ENCODE measurements at places on chromosomes 2 and 18.

DNA sequence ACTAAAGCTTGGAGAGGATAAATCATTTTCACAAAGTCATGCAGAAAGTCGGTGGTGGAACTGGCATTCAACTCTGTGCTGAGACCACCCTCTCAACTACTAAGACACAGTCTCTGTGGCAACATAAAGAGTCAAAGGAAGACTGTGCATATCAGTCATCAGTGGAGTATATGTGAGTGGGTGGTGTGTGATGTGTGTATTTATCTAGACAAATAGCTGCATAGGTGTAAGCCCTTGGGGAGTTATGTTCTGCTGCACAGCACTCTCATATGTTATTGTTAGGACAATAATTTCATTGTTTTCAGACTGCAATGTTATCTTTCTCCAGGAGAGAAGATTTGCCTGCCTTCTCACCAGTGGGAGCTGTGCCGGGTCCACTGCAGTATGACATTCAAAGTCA is 186.3 kb upstream of the HNRNPA3 start:
- DNase-seq, result no peak

- no peak for DNase-seq
Measured at GRCh38 chr18:72342933-72343332, 201.2 kb downstream of the CBLN2 start.

GRCh38 chr2:219058541-219059374 is 2.0 kb downstream of the IHH start:
- DNase-seq, result no peak

- DNase-seq, result no peak
Measured at GRCh38 chr18:57015451-57015850, 131.4 kb upstream of the BOD1L2 start.

DNA sequence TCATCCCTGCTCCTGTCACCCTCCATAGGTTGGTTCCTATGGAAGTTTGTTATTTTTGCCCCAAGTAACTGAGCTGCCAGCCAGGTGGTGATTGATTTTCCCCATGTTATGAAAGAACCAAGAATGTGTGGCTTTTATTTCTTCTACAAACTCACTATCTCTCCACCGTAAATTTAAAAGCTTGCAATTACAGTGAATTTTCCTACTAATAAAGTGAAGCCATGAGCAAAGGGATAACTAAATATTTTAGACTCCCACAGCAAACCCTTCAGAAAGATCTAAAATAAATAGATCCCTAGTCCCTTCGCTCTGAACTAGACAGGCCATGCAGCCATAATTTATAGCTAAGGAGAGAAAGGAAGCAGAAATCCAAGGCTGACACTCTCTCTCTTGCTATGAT is 6.2 kb upstream of the KIAA2012 start:
- no peak for DNase-seq

DNA sequence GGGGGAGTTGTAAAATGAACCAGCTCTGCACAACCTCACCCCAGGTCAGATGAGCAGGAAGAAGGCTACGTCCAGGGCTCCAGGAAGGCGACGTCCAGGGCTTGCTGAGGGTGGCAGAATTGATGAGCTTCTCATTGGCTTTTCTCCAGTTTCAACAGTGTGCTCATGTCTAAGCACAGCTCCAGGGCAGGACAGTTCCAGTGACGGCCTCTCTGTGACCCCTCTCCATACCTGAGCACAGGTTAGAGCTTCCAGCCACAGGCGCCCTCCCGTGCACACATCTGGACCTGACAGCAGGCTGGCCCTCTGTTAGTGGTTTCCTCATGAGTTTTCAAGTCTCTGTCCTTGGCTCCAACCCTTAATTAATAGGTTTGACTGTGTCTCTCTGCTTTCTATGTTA is 327.6 kb downstream of the ZNF516 start:
- DNase-seq, result no peak

- DNase-seq, result no peak
Measured at GRCh38 chr2:9032121-9032520, 28.6 kb upstream of the MBOAT2 start.

DNA sequence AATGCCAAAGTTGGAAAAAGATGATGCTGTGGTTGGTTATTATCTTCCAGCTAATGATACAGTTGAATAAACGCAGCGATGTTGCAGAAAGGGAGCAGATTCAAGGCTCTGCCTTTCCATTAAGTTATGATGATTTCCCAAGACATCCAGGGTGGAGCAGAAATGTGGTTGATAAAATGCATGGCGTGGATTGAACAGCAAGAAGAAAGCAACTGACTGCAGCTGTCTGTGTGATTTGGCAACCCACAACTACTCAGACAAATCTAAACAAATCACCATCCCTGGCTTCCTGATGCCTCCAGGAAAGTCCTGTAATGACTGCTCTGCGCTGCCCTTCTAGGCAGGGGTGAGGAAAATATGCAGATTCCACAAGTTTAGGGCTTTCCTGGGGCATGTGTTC is 166.3 kb downstream of the NRP2 start:
- no peak for DNase-seq

DNA sequence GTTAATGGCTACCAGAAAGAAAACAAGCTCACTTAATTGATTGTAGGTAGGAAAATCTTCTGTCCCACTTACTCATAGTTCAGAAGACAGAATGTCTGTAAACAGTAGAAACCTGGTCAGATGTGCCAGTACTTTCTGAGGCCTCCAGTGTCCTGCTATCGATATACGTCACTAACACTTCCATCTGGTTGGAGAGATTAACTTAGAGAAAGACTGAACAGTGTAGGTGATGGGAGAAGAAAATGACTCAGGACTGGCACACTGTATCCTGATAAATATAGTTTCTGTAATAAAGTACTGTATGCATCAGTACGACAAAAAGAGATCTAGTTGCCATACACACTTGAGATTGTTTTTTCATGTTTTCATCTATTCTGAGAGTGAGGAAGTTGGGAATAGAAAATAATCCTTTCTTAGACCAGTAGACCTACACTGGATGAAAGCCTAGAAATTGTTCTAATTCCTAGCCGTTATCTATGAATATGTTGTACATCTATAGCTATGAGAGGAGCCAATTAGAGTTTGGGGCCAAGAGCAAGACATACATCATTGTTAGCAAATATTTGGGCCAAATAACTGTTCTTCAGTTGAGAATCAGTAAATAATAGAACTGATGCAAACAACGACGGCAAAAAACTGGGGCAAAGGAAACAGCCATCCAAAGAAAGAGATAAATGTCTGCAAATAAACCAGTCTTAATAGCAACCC is 105.9 kb downstream of the NAT8 start:
- no peak for DNase-seq

DNA sequence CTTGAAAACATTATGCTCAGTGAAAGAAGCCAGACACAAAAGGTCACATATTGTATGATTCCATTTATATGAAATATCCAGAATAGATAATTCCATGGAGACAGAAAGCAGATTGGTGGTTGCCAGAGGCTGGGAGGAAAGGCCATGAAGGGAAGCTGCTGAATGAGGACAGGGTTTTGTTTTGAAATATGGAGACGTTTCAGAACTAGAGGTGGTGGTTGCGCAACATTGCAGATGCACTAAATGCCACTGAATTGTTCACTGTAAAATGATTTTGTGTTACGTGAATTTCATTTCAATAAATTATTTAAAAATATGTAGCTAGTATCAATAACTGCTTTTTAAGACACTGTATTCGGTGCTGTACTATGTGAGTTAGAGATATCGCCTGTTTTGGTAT is 101.7 kb upstream of the ZNF236 start:
- no peak for DNase-seq

DNA sequence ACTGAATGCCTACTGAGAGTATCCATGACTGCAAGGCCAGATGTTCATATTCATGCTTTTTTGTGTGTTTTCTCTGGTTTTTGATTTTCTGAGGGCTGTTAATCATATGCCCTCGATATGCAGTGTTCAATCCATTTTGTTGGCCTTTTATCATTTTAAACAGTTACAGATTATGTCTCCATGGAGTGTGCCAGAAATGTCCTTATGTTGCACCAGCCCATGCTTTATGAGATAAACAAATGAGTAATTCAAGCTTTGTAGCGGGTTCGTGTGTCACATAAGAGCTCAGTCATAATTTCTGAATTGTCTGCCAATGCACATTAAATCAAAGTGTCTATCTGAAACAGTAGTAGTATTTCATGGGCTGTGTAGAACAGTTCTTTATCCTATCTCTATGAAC is 583.0 kb downstream of the THSD7B start:
- DNase-seq, result no peak

DNA sequence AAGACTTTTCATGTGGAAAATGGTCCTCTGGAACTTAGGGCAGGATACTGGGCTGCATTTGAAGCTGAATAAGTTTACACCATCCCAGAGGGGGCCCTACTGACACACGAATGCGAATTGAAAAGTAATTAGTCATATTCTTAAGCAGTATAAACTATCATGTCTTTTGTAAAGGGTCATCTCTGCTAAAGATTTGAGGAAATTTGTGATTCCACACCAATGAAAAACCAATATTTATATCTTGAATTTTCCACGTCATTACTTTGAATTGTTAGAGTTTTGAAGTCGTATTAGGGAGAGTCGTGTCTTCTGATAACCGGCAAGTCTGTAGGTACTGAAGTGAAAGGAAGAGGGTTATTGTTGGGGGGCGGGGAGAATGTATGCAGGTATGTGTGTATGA is 4.1 kb upstream of the OTX1 start:
- DNase-seq, result no peak

GRCh38 chr2:64295326-64296139 is 151.3 kb upstream of the PELI1 start:
- no peak for DNase-seq

- DNase-seq, result no peak
Measured at GRCh38 chr2:125324273-125324672, 1299.2 kb downstream of the CNTNAP5 start.

GRCh38 chr18:69949538-69949936 is 1.9 kb upstream of the CD226 start:
- DNase-seq, result no peak

- DNase-seq, result no peak
Measured at GRCh38 chr18:36572135-36572856, 256.5 kb downstream of the TPGS2 start.

- DNase-seq, result no peak
Measured at GRCh38 chr2:15853903-15854302, 86.4 kb upstream of the MYCN start.

DNA sequence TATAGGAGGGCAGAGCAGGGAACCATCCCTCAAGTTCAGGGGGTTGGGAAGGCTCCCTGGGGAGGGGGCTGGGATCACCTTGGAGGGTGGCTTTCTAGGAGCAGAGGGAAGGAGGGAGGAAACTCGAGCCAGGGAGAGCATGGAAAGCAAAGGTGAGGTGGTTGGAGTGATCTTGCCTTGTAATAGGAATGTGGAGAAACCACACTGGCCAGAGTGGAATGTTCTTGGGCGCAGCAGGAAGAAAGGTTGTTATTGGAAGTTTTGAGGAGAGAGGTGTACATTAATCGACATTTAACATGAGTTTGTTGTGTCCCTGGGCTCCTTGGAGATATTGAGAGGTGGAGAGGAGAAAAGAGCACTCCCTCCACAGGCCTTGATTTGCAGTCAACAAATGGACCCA is 272.2 kb downstream of the PRKCE start:
- no peak for DNase-seq

- no peak for DNase-seq
Measured at GRCh38 chr2:69036926-69037325, 23.9 kb downstream of the ANTXR1 start.

DNA sequence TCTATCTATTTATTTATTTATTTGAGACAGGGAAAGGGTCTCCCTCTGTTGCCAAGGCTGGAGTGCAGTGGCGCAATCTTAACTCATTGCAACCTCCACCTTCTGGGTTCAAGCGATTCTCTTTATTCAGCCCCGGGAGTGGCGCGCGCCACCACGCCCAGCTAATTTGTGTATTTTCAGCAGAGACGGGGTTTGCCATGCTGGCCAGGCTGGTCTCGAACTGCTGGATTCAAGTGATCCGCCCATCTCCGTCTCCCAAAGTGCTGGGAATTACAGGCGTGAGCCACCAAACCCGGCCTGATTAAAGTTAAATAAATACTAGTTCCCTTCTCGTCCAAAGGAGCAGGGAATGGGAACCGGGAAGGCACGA is 4.2 kb upstream of the CTDSP1 start:
- no peak for DNase-seq

GRCh38 chr18:79396431-79397246 is 909 bp downstream of the NFATC1 start:
- DNase-seq, result no peak

GRCh38 chr2:97935719-97936161 is 60.0 kb downstream of the TMEM131 start:
- DNase-seq, result no peak

DNA sequence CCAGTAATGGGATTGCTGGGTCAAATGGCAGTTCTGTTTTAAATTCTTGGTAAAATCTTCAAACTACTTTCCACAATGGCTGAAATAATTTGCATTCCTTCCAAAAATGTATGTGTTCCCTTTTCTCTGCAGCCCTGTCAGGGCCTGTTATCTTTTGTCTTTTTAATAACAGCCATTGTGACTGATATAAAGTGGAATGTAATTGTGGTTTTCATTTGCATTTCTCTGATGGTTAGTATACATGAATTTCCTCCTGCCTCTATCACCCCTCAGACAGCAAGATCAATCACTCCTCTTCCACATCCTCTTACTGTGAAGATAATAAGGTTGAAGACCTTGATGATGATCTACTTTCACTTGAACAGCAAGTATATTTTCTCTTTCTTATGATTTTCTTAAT is 304.8 kb upstream of the FSIP2 start:
- no peak for DNase-seq

GRCh38 chr2:189096769-189097447 is 82.7 kb downstream of the COL5A2 start:
- no peak for DNase-seq

DNA sequence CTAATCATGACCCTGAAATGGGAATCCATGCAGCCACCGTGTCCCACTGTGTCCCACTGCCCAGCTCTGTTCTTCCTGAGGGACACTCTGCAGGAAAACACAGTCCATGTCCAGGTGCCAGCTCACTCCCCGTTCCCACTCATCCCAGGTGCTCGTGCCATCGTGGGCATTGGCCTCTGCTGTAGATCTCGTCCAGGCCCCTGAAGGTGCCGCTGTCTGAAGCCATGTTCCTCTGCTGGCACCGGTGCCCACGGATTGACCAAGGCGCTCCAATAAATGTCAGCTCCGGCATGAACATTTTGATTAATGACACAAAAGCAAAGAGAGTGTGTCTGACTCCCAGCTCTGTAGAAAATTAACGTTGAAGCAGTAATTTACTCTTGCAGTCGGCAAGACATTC is 280.1 kb upstream of the SALL3 start:
- no peak for DNase-seq

GRCh38 chr2:60075048-60075447 is 478.4 kb downstream of the BCL11A start:
- DNase-seq, result no peak

- no peak for DNase-seq
Measured at GRCh38 chr2:187093771-187094412, 244.9 kb upstream of the ZSWIM2 start.

- no peak for DNase-seq
Measured at GRCh38 chr2:240178564-240178963, 38.1 kb upstream of the OTOS start.

DNA sequence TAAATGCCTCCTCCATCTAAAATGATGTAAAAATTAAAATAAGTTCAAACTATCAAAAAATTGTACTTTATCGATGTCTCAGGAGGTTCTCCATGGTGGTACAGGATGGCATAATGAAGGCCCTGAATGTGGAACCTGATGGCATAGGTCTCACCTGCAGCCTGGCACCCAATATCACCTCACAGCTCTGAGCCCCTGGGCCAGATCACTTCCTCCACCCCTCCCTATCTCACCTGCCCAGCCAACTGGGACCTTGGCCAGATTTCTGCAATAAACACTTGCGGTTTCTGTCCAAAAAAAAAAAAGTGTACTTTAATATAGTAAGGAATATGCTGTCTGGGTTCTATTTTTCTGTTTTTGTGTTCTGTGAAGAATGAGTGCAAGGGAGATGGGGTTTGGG is 6.7 kb upstream of the RBM45 start:
- no peak for DNase-seq

Measured in stimulated activated CD4-positive, alpha-beta T cell treated with anti-CD3 and anti-CD28 coated beads, Interleukin-1b, Interleukin-23, amount 100 ng/mL, for 1 hour (primary cell).